Activated T-cell treated with anti-CD3 and anti-CD28 coated beads, Interleukin-2, amount 50 U/mL, for 72 hours (primary cell): ENCODE measurements at places on chromosomes 5 and 9.

DNA sequence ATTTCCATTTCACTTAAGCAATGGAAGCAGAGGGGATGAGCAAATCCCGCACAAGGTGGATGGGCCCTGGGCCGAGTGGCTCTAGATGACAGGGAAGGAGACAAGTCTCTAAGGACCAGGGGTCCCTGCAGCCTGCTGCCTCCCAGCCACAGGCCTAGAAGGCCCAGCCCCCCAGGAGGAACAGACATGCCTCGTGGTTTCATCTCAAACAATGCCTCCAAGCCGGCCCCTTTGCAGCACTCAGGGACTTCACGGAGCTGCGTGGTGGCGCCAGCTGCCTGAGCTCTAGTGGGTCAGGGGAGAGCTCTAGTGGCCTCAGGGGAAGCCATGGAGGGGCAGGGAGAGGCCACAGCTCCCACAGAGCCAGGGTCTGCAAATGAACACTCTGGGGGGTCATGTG, 48.8 kb downstream of the HABP4 start:
- no peak for DNase-seq

- no peak for DNase-seq
Measured at GRCh38 chr9:98413084-98413483, 157.6 kb upstream of the TBC1D2 start.

DNA sequence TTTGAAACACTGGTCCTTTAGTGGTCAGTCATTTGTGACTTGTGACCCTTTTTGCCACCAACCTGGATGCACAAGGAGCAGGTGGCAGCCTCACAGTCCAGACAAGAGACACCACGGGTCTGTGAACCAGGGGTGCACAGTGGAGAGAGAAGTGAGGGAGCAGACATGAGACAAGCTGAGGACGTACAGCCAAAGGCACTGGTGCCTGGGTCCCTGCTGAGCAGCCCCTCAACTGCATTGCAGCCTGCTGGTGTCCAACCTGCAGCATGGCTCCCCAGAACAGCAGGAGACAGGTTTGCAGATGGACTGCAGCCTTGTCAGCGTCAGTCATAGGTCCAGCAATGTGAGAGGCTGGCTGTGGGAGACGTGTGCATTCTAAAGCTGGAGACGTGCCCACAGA, 124.2 kb upstream of the FSTL4 start:
- DNase-seq, result no peak

- DNase-seq, result peak; percentile 81
Measured at GRCh38 chr9:93091453-93092081, 4.5 kb upstream of the CARD19 start.

DNA sequence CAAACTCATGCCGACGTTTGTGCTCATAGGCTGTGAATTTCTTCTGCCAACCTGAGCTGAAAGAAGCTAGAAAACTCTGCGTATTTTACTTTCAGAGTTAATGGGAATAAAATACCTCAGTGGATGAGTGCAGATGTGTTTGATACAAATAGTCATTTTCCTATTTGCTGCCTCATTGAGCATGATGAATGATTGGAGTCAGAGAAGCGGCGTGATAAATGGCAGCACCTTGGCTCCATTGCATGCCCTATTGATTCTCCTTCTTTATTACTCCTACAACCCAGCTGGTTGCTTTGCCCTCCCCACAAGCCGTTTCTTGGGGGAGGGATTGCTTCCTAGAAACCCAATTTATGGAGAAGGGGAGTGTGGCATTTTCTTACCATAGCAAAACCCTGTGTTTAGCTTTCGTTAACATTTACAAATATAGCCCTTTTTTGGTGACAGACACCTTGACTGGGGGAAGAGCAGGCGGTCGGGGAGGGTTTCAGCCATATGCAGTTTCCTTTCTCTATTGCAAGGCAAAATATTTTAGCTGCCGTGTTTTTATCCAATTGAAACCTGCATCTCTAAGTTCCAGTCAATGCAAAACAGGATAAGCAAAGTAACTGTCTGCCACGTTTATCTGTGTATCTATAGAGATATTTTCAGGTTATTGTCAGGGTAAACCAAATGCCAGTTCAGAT, 93.1 kb upstream of the TBCA start:
- no peak for DNase-seq

DNA sequence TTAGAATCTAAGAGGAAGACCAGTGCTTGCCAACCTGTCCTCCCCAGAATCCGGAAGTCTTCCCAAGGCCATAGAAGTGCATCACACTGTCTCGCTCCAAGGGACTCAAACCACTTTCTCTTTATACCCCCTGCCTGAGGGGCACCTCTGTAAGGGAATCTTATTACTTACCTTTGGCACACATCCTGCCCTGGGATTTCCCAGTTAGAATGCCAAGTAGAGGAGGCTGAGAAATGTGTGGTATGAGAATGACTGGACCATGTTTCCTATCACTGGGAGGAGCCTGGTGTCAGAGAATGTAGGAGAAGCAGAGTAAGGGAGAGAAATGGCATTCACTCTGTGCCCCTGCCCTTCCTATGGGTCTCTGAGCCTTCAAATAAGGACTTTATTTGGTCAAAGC, 85.8 kb downstream of the AOPEP start:
- no peak for DNase-seq

- no peak for DNase-seq
Measured at GRCh38 chr5:60590172-60590571, 109.8 kb downstream of the DEPDC1B start.

GRCh38 chr9:114000063-114000454, 78.0 kb downstream of the AMBP start:
- no peak for DNase-seq

- no peak for DNase-seq
Measured at GRCh38 chr5:96288845-96289185, 144.2 kb downstream of the PCSK1 start.

- no peak for DNase-seq
Measured at GRCh38 chr9:13165956-13166355, 113.5 kb downstream of the MPDZ start.

- DNase-seq, result peak; percentile 12
Measured at GRCh38 chr5:139670369-139671095, 22.4 kb downstream of the CXXC5 start.

DNA sequence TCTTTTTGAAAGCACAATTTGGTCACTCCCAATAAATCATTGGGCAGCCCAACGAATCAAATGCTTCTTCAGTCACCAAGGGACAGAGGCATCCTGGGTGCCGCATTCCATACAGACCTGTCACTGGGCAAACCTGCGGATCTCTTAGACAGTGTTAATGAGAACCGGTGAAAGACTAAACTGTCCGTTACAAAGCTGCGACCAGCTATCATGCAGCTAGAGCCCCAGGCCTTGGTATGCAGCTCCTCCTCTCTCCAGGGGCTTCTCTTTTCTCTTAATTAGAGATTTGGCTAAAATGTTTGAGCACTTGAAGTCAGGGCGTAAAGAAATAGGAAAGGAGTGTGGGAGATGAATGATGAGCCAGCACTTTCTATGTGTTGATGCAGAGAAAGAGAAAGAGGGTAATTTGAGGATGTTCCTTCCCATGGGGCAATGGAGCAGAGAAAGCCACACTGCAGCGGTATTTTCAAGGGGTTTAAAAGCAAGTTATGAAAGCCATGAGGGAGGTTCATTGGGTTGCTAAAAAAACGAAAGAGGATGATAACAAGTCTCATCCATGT, 175.3 kb downstream of the RFK start:
- no peak for DNase-seq

GRCh38 chr9:101372327-101373118, 12.3 kb downstream of the BAAT start:
- no peak for DNase-seq

GRCh38 chr5:153504726-153505125, 14.3 kb downstream of the GRIA1 start:
- DNase-seq, result no peak

DNA sequence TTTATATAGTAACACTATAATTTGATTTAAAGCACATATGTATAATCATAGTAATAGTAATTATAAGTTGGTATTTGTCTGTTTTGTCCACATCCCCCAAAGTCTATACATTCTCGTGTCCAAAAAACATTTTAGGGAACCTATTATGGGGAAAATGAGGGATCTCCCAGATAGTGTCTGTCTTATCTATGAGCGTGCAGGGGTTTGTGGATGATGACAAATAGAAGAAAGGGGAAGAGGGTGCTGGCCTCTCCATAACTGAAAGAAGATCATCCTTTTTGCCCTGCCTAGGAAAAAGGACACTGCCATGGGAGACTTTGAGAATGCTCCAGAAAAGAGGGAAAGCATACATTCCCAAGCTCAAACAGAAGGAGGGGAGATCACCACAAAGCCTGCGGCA, 45.3 kb downstream of the C5orf22 start:
- no peak for DNase-seq

- DNase-seq, result no peak
Measured at GRCh38 chr9:1005043-1005667, 28.7 kb downstream of the DMRT3 start.

DNA sequence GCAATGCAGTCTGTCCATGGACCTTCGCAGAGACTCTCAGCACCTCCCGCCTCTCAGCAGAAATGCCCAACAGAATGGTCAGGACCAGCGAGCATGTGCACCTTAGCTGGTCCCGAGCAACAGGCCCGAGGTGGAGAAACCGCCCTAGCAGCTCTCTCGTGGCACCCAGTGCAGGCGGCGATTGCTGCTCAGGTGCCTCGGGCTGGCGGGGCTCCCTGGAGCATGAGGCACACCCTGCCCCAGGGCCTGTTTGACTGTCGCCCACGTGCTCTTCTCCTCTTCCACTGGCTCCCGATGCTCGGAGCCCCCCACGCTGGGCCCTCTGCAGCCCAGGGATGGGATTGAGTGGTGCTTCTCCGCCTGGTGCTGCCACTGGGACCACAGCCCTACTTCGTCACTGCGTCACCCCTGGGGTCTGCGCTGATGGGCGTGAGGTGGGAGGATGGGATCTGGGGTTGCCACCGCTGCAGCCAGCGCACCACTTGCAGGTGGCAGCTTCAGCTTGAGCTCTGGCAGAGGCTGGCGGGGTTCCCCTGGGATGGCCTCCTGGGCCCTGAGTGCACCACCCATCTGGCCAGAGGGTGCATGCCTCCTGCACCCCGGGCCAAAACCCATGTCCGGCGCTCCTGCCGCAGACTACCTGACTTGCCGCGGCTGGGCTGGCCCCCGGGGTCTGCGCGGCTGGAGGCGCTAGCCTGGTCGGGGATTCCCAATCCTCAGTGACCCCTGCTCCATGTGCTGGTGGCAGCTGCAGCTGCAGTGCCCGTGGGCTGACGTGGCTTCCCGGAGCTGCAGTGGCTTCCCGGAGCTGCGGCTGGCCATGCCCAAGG, 244.2 kb downstream of the FOXD4L6 start:
- no peak for DNase-seq

- no peak for DNase-seq
Measured at GRCh38 chr5:14181299-14181968, 38.3 kb downstream of the TRIO start.

GRCh38 chr9:37574241-37574721, 1.9 kb downstream of the FBXO10 start:
- DNase-seq, result no peak

GRCh38 chr9:138051586-138052321, 174.2 kb downstream of the CACNA1B start:
- no peak for DNase-seq

DNA sequence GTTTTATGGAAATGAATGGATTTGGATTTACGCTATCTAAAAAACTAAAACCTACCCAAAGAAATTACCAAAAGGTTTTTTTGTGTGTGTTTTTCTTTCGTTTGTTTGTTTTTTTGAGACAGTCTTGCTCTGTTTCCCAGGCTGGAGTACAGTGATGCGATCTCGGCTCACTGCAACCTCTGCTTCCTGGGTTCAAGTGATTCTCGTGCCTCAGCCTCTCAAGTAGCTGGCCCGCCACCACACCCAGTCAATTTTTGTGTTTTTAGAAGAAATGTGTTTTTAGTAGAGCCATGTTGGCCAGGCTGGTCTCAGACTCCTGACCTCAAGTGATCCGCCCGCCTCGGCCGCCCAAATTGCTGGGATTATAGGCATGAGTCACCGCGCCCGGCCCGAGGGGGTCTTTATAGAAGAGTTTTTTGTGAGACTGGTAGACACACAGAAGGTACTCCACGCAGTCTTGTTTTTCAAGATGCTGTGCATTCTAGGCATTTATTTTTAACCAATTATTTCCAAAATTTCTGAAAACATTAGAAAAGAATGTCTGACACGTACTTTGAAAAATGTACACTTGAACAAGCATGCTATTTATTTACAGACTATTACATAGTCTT, 75.7 kb downstream of the NR6A1 start:
- no peak for DNase-seq

DNA sequence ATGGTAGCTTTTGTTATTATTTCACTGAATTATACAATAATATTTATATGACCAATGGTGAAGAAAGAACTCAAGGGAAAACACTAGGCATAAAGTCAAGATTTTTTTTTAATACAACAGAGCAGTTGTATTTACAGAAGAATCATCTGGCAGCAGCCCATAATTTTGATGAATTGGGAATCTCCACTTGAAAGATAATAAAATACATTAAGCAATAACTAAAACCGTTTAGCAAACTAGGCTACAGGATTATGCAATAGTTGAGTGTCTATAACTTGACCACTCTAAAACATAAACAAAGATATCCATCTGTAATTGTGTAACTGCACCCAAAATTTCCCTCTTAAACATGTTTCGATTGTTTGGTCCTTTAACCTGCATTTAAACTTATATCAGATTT, 80.8 kb downstream of the SNCAIP start:
- no peak for DNase-seq

DNA sequence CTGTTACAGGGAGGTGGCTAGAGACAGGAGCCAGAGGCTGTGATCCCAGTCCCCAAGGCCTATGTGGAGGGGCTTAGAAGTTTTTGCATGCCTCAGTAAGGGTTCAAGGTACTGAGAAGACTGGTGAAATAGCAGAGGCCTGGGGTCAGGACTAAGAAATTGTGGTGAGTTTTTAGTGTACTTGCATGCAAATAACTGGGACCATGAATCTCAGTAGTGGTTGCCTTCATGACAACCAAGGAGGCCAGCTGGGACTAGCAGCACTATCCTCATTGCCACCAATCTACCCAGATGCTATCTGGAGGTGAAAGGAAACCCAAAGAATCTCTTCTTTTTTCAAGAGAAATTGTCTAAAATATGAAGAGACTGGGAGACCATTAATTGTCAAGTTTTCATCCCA, 395.1 kb downstream of the CETN3 start:
- DNase-seq, result no peak

DNA sequence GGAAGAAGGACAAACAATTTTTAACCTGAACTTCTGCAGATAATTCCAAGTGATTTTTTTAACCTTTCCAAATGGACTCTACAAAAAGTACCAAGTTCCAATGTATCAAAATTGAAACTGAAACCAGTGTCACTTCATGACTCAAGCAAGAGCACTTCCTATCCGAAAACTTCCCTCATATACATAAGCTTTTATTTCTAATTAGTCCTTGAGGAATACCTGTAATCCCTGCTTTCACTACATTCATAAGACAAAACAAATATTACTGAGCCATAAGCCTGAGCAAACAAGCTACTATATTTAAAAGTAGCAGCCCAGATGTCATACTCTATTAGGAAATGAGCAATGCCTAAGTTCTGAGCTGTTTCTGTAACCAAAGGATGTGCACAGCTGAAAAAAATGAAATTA, 224.4 kb downstream of the EBF1 start:
- no peak for DNase-seq

GRCh38 chr5:116885825-116886224, 311.2 kb upstream of the SEMA6A start:
- no peak for DNase-seq
